NCI-H774 (cell line): ENCODE measurements at places on chromosomes 3 and 15.

DNA sequence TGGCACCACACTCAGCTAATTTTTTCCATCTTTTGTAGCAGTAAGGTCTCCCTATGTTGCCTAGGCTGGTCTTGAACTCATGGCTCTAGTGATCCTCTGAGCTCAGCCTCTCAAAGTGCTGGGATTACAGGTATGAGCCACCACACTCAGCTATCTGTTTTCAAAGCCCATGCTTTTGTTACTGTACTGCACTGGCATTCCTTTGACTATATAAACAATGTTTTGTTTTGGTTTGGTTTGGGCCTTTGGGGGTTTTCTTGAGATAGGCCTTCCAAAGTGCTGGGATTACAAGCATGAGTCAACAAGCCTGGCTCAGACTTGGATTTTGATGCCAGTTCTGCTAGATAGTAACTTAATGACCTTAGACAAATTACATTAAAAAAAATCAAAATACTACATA is 89.7 kb upstream of the GK5 start:
- DNase-seq: no peak

DNA sequence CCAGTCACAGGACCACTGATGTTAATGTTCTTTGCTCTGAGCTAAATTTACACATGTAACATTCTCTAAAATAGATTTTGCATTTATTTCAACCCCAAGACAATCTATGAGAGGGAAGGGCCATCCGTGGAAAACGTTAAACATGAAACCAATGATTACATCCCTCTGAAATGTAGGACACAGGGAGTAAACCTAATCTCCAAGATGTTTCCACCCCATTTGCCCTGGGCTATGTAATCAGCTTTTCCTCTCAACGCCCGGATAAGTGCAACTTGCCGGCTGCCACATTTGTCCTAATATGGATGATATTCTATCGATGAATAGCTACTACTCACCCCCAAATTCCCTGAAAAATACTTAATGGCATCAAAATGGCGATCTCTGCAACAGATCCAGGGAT is 6.4 kb upstream of the FMN1 start:
- DNase-seq: no peak

GRCh38 chr3:134092208-134092701 is 62.5 kb upstream of the SLCO2A1 start:
- DNase-seq: no peak

GRCh38 chr3:181317508-181317907 is 328.0 kb upstream of the DNAJC19 start:
- DNase-seq: peak; percentile 21

DNA sequence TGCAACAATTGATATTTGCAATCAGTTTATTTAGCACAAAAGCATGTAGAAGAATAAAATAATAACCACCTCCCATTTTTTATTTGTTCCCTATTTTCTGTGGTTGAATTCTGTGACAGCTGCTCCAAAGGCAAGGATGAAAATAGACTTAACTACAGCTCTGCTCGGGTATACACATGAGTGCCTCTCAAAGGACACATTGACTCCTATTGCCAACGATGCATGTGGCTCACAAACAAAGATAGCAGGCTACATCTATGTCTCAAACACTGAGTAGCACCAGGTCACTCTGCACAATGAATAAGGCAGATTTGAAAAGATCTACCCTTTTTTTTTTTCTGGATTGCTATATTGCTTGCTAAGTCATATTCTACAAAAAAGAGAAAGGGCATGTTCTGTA is 612.9 kb downstream of the ROBO1 start:
- DNase-seq: no peak

GRCh38 chr3:121624147-121624899 is 31.1 kb downstream of the FBXO40 start:
- DNase-seq: no peak

DNA sequence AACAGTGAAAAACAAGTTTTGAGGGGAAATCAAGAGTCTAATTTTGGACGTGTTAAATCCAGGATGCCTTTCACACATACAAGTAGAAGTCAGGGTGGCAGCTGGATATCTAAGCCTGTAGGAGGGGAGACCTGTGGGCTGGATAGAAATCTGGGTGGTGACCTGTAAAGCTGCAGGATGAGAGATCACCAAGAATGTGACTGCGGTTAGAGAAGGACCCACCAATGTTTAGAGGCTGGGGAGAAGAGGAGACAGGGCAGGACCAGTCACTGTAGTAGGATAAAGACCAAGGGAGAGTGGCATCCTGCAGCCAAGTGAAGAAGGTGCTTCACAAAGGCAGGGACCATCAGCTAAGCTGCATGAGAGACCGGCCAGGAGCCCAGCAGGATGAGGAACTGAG is 36.2 kb downstream of the MRAS start:
- no peak for DNase-seq

- no peak for DNase-seq
Observed at GRCh38 chr15:43390723-43391122, 19.8 kb downstream of the TUBGCP4 start.

GRCh38 chr3:176514297-176514696 is 683.0 kb downstream of the TBL1XR1 start:
- DNase-seq: no peak

GRCh38 chr15:99631255-99631654 is 65.5 kb downstream of the MEF2A start:
- no peak for DNase-seq

DNA sequence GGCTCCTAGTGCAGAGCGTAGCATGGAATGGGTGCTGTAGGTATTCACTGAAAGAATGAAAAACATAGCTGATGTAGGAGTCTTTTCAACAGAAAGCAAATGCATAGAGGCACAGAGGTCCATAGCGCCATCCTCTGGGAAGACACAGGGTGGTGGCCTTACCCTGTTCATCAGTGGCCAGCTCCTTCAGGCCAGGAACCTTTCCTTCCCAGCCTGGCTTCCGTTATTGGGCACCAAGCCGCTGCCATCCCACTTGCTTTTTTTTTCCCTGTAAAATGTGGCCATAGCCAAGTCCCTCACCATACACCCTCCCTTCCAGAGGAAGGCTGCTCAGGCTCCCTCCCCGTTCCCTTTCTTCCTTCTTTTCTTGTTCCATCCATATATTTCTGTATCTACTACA is 118.1 kb downstream of the ZNF621 start:
- no peak for DNase-seq

DNA sequence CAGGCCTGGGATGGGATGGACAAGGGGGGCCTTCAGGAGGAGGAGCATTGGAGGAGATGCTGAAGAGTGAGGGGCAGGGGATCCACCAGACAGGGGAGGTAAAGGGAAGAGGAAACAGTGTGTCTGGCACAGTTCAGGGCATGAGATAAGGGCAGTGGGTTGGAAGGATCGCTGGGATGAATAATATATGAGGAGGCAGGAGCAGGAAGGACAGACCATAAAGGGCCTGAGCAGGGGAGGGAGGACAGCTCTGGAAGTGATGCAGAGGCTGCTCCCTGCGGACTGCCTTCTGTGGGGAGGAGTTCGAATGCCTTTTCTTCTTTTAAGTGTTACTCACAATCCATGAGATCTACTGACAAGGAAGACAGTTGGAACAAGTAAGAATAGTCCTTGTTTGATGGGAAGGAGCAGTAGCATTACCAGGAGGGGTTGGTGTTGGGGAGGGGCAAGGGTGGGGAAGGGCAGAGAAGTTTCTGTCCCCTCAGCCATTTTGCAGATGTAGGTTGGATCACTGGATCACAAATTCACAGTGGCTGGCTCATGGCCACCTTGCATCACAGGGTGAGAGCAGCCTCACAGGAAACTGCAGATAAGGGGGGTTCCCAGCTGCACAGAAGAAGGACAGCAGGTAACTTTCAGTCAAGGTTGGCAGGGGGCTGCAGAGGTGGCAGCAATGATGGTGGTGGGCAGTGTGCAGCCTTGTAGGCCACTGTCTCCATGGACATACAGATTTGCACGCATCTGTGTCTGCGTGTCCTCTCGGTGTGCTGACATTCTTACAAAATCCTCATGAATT is 91.9 kb upstream of the SNRPN start:
- DNase-seq: no peak

DNA sequence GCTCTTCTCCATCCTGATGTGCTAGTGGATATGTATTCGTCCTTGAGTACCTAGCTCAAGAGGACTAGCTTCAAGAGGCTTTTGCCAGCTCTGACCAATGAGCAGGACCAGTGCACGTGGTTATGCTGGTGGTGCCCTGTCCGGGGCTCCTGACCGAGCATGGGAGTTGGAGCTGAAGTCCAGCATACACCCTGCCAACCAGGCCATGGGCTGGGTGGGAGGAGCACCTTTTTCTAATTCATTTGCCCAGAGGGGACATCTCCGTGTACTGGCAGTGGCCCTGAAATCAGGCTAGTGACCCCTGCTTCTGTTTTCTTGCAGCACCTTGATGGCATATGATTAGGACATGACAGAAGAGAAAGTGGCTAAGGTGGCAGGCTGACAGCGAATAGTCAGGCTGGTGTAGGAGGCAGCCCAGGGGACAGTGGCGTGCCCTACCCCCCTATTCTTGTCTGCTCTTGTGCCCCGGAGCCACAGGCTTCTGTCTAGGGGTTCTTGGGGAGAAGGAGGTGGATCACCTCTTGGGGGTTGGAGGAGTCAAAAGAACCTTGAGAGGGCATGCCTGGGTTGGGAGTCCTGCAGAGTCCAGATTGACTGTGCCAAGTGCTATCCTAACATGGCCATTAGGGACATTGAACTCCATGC is 16.5 kb downstream of the PODXL2 start:
- DNase-seq: no peak

- DNase-seq: no peak
Observed at GRCh38 chr3:74624301-74624700, 9.8 kb upstream of the CNTN3 start.

GRCh38 chr15:39598186-39598850 is 17.4 kb downstream of the THBS1 start:
- no peak for DNase-seq

GRCh38 chr3:50545781-50546180 is 21.8 kb downstream of the C3orf18 start:
- DNase-seq: no peak

GRCh38 chr3:108406661-108407206 is 103.7 kb downstream of the MYH15 start:
- peak; percentile 41 for DNase-seq

DNA sequence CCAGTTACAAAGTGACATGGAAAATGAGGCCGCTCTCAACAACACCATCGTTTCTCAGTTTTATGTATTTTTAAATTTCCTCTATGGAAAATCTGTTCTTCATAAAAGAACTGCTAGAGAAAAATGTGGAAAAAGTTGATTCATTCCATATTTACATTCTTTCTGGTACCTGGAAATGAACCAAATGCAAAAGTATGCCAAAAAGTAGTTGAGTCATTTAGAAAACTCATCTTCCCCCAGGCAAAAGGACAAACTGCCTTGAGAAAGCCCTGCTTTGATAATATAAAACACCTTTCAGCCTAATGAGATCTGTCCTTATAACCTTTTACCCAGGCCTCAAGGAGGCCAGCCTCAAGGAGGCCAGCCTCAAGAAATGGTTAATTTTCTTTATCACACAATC is 283.0 kb upstream of the VEPH1 start:
- DNase-seq: no peak

- DNase-seq: no peak
Observed at GRCh38 chr15:85312486-85312885, 67.9 kb upstream of the AKAP13 start.

- DNase-seq: no peak
Observed at GRCh38 chr3:126460381-126460780, 15.3 kb downstream of the ZXDC start.

DNA sequence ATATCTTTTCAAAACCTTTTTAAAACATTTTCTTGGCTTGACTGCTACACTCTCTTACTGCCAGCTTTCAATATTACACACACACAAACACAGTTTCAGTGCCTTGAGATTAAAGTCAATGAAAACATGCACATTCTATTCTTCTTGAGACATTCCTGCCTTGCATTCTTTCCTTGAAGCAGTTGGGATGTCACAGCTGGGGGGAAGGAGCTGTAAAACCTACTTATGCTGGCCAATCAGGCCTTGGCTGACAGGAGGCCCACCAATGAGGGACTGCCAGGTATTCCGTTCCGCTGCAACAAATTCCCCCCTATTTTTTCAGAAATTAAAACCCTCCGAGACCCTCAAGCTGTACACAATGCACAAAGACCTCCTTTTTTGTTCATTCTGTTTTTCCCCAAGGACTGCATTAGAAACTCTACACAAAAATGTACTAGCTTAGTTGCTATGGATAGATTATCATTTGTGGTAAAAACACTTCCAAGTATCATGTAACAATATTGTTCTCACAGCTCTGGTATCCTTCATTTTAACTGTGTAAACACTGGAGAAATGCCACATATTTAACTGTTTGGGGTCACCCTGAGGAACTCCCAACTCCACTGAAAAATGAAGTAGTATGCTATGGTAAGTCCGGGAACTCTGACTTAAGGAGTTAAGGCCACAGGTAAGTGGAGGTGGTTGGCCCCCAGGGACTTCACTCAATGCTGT is 18.5 kb downstream of the FSTL1 start:
- no peak for DNase-seq

- no peak for DNase-seq
Observed at GRCh38 chr3:138187296-138188012, at the start of gene ARMC8. Gene ARMC8 (plus strand): TSS chr3:138187301. CDS start chr3:138187555, 254 bp downstream.
